ENCODE measurements at places on chromosomes 12 and 14.

GRCh38 chr14:51307551-51307950, 67.5 kb downstream of the TMX1 start:
- no peak for DNase-seq

GRCh38 chr12:98420461-98420860, 94.9 kb upstream of the TMPO start:
- DNase-seq, result no peak

GRCh38 chr12:57832966-57833365, 13.6 kb downstream of the CTDSP2 start:
- no peak for DNase-seq

DNA sequence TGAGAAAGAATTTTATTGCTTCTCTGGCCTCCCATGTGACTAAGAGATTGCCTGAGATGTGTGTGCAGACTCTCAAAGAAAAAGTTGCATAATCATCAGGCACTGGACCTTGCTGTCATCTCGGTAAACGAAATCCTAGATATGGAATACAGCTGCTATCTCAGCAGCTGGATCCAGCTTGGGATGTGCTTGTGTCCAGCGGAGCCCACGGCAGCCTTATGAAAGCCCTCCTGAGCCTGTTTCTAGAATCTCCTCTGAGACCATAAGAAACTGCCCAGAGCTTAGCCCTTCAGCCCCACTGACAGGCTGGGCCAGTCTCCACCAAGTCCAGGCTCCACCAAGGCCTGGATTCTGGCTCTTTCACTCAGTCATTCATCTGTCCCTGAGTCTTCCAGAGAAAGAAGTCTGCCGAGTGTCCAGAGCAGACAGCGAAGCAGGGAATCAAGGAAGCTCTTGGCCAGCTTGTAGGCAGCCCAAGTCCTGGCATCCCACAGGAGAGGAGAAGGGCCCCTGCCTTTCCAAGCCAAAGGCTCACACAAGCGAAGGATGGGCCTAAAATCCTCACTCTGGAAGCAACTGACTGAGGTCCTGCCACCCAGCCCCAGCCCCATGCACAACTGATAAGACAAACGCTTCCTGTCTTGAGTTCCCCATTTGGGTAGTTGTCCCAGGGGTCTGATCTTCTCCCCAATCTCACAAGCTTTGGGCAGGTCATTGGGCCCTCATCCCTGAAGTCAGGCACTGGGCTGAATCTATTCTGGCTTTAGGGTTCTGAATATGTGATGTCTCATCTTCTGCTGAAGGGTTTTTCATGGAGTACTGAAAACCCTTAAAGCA, 97.8 kb downstream of the SEC23A start:
- DNase-seq, result no peak

DNA sequence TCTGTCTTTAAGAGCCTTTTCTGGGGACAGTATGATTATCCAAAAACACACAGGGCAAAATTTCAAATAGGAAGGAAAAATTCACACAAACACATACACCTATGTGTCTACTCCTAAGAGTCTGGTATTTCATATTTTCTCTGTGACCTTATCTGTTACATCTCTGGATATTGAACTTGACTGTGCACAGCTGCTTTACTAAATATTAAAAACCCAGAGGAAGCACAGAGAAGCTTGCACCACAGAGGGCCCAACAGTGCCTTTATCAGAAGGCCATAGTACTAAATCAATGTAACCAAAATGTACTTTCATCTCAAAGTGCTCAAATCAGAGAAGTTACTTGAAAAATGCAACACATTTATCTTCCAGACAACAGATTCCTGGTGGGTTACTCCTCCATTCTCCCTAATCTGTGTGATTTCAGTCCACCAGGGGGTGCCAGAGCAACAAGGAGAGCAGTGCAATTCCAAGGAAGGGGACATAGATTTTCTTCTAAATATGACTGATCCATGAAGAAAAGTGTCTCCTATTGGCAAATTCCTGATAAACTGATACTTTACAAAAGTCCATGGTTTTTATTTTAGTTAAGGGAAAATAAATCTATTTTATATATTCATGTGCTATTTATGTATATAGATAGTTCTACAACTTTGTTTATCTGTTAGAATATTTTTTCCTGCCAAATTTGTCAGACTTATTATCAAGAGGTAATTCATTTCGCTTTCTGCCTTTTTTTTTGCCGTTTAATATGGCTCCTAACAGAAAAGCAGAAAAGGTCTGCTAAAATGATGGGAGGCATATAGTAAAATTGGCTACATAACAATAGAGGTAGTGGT, 617.6 kb downstream of the LRFN5 start:
- peak; percentile 80 for DNase-seq
